Activated CD4-positive, alpha-beta memory T cell treated with anti-CD3 and anti-CD28 coated beads, Interleukin-2, amount 10 ng/mL, durations not matched to agents 7 days and 5 days (primary cell): ENCODE measurements at places on chromosomes 13 and 19.

DNA sequence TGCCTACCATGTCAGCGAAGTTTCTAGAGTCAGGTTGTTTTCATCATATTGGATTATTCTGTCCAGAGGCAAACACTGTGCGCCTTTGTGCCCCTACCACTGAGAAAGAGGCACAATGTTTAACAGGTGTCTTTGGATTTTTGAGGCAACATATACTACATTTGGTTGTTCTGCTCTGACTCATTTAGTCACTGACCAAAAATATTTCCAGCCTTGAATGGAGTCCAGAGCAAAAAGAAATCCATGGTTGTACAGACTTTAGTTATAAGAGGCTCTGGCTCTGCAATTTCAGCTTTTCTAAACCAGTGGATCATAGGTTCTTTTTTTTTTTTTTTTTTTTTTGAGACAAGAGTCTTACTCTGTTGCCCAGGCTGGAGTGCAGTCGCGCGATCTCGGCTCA lies 35.7 kb downstream of the LACC1 start:
- no peak for DNase-seq

DNA sequence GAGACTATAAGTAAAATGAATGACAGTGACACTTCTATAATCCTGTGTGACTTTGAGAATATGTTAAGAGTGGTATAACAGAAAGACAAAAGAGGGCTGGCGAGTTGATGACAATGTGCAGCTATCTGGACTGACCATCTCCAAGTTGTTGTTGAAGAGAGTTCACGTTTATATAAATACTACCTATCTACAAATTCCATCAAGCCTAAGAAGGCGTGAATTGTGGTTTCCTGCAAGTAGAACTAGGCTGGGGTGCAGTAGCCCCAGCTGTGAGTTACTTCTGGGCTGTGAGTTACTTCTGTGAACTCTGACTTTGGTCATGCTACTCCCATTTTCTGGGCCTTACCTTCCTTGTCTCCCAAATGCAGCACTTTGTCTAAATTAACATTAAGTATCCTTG lies 561.0 kb downstream of the TBC1D4 start:
- DNase-seq = no peak

GRCh38 chr13:29689548-29689947 lies 94.1 kb upstream of the SLC7A1 start:
- no peak for DNase-seq

GRCh38 chr13:20491926-20492435 lies 33.7 kb downstream of the CRYL1 start:
- DNase-seq = no peak

DNA sequence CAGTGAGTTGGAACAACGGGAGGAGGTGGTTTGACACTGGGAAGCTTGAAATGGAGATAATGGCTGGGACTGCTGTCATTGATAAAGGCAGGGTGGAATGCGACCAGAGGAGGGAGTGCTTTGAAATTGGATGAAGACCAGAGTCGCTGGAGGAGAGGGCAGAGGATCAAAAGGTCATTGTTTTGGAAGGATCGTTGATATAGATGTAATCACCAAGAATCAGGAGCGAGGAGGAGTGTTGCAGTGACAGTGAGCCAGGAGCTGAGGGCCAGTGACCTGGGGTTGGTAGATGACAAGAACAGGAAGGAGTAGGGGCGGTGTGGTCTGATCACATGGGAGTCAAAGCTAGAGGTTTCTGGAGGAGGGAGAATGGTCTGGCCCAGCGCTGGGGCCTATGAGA lies 25.3 kb downstream of the TM9SF2 start:
- no peak for DNase-seq
